Fibroblast of skin of scalp (primary cell): ENCODE measurements at places on chromosomes 4 and X.

- DNase-seq, result no peak
These were observed 27.1 kb downstream of the PIR start for GRCh38 chrX:15465896-15466651.

DNA sequence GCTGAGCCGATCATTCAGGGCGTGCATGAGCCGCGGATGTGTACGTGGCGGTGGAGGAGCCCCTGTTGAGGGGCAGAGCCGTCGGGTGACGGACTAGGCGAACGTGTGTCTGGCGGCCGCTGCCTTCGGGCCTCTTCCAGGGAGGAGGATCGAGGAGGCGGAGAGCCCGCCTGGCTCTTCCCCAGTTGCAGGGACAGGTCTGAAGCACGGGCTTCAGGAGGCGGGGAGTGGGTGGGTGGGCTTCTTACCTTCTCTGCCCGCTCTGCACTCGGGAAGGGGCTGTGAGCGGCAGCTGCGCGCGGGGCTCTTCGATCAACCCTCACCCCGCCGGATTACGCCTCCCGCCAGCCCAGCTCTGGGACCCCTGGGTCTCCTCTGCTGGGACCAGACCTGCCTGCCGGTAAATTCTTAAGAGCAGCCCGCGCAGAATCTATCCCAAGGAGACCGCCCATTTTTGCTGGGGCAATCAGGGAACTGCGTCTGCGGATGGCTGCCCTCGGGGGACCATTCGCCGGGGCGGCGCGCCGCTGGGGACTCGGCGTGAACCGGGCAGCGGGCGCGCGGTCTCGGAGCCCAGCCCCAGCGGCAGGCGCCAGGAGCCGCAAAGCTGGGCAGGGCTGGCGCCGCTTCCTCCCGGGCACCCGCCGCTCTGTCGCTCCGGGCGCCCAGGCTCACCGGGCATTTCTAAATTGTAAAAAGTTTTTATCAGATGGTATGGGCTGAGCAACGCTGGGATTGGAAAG is 4.9 kb downstream of the PLAC8 start:
- peak; percentile 25 for DNase-seq

- DNase-seq, result peak; percentile 44
These were observed 345.9 kb upstream of the NOCT start for GRCh38 chr4:138669479-138670315.

- peak; percentile 90 for DNase-seq
These were observed 53.4 kb downstream of the PALLD start for GRCh38 chr4:168550064-168550766.

GRCh38 chr4:170773709-170774273 is 684.0 kb upstream of the AADAT start:
- no peak for DNase-seq

GRCh38 chr4:53185869-53186585 is 179.8 kb downstream of the SCFD2 start:
- DNase-seq, result peak; percentile 95

GRCh38 chrX:42680666-42681065 is 97.3 kb downstream of the PPP1R2C start:
- DNase-seq, result peak; percentile 7

GRCh38 chr4:121778991-121779628 is 14.1 kb upstream of the SMIM43 start:
- DNase-seq, result no peak

GRCh38 chr4:123867910-123868587 is 471.5 kb downstream of the SPRY1 start:
- DNase-seq, result no peak

- peak; percentile 49 for DNase-seq
These were observed 5.0 kb downstream of the FAM114A1 start for GRCh38 chr4:38872620-38873019.

DNA sequence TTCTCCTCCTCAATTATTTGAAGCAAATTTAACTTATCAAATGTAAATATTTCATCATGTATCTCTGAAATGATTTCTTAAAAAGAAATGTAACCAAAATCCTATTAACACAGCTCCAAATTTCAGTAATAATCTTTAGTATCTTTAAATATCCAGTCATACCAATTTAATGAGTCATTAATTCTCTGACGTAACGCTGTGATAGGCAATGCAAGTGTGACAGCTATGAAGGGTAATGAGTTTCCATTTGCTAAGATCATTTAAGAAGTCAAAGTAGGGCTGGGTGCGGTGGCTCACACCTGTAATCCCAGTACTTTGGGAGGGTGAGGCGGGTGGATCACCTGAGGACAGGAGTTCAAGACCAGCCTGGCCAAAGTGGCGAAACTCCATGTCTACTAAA is 15.6 kb downstream of the RPS3A start:
- peak; percentile 29 for DNase-seq

- peak; percentile 0 for DNase-seq
These were observed 1051.7 kb downstream of the C4orf33 start for GRCh38 chr4:130147641-130148040.

GRCh38 chrX:56833626-56834025 is 104.6 kb downstream of the NBDY start:
- no peak for DNase-seq

DNA sequence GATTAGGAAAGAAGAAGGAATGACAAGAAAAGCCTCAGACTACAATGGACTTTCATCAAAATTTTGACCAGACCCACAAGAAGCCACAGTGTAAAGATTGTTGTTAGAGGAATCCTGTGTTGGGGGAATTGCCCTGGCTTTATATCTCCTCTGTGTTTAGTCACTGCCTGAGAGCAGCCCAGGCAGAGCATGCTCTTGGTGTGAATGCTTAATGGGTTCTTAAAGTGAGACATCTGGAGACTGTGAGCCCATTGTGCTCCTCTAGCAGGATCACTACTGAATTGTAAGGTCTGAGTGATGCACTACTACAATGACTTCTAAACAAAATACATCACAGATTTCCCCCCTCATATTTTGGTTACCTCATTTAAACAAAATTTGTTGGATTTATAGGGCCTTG is 1860.5 kb upstream of the ADGRL3 start:
- no peak for DNase-seq
